ENCODE measurements at places on chromosomes 5 and 9.
A peak's percentile ranks its signal among the peaks of the same experiment; 100 is the strongest.

DNA sequence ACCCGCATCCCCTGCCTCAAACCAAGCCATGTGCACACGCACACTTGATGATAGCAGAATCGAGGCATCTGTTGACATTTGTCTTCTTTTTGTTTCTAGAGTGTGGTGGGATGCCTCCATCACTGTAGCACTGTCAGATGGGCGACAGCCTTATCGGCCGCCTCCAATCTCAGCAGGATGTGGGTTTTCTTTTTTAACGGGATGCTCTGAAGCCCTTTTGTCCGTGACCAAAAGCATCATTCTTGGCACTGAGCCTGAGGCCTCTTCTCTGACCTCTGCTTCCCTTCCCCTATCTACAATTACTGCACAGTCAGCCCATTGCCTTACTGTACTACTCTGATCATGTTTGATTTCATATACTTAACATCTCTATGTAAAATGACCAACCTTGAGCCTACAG lies 78.3 kb downstream of the LMNB1 start:
- no peaks in the 10 kb centered on the region for H3K36me3 ChIP-seq
- H3K27me3 ChIP-seq = no peaks in the 10 kb centered on the region
- DNase-seq = no peak
- H3K4me3 ChIP-seq = no peak overlapping the region

GRCh38 chr9:27065288-27065687 lies 43.7 kb upstream of the TEK start:
- H3K27me3 ChIP-seq = no peaks in the 10 kb centered on the region
- no peak overlapping the region for H3K27ac ChIP-seq
- no peaks in the 10 kb centered on the region for H3K4me1 ChIP-seq
- no peak overlapping the region for H3K4me3 ChIP-seq
- H3K36me3 ChIP-seq = no peaks in the 10 kb centered on the region

GRCh38 chr9:4686112-4686511 lies 6.7 kb downstream of the CDC37L1 start:
- no peak overlapping the region for H3K27ac ChIP-seq
- H3K36me3 ChIP-seq = peaks cover 10% of the 10 kb centered on the region
- no peak overlapping the region for H3K4me3 ChIP-seq
- H3K27me3 ChIP-seq = no peaks in the 10 kb centered on the region
- no peak for DNase-seq

- H3K27me3 ChIP-seq = no peaks in the 10 kb centered on the region
- no peak overlapping the region for H3K4me3 ChIP-seq
- H3K4me1 ChIP-seq = no peaks in the 10 kb centered on the region
- H3K27ac ChIP-seq = no peak overlapping the region
Observed at GRCh38 chr5:89443508-89443907, 560.5 kb upstream of the MEF2C start.

DNA sequence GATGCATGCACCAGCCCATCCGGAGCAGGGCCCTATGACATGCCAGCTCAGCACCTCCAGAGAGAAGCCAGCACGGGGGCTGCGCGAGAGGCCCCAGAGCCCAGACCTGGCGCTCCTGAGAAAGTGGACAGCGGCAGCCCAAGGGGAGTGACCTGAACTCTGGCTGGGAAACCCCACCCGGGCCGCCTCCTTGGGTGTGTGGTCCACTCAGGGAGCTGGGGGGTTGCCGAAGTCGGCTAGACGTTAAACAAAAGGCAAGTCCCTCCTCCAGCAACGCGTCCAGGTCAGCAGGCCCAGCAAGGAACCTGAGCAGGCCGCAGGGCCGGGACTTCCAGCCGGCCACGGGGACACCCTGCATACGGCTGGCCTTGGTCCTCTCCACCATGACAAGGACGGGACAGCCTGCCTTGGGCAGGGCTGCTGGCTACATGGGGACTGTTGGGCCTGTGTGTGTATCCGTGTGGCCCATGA lies 35.7 kb downstream of the NACC2 start:
- H3K4me1 ChIP-seq = peaks cover 7% of the 10 kb centered on the region
- H3K36me3 ChIP-seq = no peaks in the 10 kb centered on the region
- H3K27me3 ChIP-seq = no peaks in the 10 kb centered on the region
- no peak overlapping the region for H3K27ac ChIP-seq

DNA sequence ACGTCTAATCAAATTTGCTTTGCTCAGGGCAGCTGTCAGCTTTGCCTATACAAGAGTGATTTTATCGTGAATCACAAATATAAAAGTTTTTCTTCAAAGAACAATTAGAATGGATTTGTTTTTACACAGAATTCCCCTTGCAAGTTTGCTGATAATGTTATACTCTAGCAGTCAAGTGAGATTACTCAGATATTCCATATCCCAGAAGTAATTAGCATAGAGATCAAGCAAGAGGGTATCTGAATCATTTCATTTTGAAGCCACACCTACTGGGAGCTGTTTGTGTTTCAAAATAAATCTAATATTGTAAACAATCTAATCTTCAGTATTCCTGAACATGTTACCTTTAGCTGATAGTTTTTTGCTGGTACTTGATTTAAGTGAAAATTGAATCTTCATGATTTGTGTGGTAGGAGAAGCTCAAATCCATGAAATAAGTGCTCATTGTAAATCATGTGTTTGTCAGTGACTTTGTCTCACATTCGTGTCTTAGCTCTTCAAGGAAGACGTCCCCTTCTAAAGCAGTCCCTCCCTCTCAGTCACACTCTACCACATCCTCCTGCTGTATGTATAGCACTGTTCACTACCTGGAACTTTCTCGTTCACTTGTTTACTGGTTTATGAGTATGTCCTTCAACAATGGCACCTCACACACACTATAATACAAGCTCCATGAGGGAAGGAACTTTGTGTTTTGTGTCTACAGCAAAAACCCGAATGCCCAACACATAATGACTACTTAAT lies 3.3 kb upstream of the TTC39B start:
- peak overlapping the region; percentile 22 for H3K27ac ChIP-seq
- peaks cover 37% of the 10 kb centered on the region for H3K4me1 ChIP-seq
- no peaks in the 10 kb centered on the region for H3K36me3 ChIP-seq
- peak; percentile 57 for DNase-seq
- H3K27me3 ChIP-seq = no peaks in the 10 kb centered on the region
- H3K4me3 ChIP-seq = no peak overlapping the region

DNA sequence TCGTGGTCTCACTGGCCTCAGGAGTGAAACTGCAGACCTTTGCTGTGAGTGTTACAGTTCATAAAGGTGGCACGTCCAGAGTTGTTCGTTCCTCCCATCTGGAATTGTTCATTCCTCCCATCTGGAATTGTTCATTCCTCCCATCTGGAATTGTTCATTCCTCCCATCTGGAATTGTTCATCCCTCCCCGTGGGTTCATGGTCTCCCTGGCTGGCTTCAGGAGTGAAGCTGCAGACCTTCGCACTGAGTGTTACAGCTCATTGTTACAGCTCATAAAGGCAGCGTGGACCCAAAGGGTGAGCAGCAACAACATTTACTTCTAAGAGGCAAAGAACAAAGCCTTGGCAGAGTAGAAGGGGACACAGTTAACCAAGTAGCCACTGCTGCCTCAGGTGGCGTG lies 69.1 kb downstream of the GCNT1 start:
- H3K27me3 ChIP-seq = no peaks in the 10 kb centered on the region
- H3K4me1 ChIP-seq = no peaks in the 10 kb centered on the region
- no peaks in the 10 kb centered on the region for H3K36me3 ChIP-seq
- DNase-seq = no peak

DNA sequence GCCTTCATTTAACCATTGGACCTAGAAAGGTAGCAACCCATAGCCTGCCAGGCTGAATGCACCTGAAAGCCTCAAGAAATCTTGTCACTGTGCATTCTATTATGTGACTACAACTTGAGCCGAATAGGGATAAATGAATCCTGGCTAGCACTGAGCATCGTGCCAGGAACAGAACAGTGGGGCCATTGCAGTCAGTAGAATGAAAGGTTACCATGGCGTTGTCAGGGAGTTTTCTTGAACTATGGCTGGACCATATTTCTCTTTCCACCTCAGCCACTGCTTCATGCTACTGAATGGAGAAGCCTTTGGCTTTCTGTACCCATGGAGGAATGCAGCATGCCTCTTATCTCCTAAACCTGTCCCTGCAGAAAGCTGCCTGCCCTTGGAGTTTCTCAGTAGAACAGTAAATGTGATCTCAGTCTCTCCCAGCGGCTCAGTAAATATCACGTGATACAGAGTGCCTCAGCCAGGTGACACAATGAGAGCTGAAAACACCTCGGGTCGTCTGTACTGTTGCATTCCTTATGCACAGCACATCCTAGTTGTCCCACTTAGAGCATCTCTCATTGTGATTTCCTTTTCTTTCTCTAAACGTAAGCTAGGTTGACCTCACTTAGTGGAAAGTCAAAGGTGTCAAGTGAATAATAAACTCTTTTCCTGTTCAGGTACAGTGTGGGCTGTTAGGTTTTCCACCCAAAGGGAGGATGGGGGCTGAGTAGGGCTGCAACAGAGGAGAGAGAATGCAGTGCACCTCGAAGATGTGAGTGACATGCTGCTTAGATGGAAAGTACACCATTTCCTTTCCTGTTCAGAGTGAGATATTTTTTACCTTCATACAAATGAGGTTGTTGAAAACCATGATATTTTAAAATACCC lies 115.3 kb downstream of the MACIR start:
- H3K27me3 ChIP-seq = no peaks in the 10 kb centered on the region
- no peak overlapping the region for H3K27ac ChIP-seq
- H3K4me3 ChIP-seq = no peak overlapping the region
- no peak for DNase-seq
- no peaks in the 10 kb centered on the region for H3K36me3 ChIP-seq
- H3K4me1 ChIP-seq = no peaks in the 10 kb centered on the region

DNA sequence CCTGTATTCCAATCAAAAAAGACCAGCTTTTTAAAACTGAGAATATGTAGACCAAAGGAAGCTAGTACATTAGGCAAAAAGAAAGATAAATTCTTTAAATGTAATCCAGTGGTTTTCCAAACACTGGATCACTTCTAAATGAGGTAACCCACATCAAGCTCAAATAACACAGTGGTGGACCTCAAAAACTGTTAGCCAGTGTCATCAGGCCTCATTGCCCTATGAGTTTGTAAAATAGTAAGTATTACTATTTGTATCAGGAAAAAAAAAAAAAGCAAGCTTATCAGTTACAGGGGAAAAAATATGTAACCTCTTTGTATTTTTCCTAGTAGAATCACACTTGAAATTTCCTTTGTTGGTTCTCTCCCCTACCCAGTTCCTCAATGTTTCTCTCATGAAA lies 6.7 kb downstream of the MTX3 start:
- no peak for DNase-seq
- peaks cover 28% of the 10 kb centered on the region for H3K36me3 ChIP-seq
- peaks cover 13% of the 10 kb centered on the region for H3K4me1 ChIP-seq
- no peak overlapping the region for H3K27ac ChIP-seq
- no peaks in the 10 kb centered on the region for H3K27me3 ChIP-seq

- no peak overlapping the region for H3K27ac ChIP-seq
- H3K36me3 ChIP-seq = peaks cover 39% of the 10 kb centered on the region
- peaks cover 21% of the 10 kb centered on the region for H3K4me1 ChIP-seq
- DNase-seq = no peak
- no peaks in the 10 kb centered on the region for H3K27me3 ChIP-seq
Observed at GRCh38 chr5:179839328-179840256, 18.9 kb downstream of the SQSTM1 start.

- H3K4me3 ChIP-seq = no peak overlapping the region
- no peaks in the 10 kb centered on the region for H3K27me3 ChIP-seq
- DNase-seq = no peak
- peaks cover 7% of the 10 kb centered on the region for H3K4me1 ChIP-seq
- no peaks in the 10 kb centered on the region for H3K36me3 ChIP-seq
Observed at GRCh38 chr9:35568196-35568595, 36.9 kb upstream of the TESK1 start.

DNA sequence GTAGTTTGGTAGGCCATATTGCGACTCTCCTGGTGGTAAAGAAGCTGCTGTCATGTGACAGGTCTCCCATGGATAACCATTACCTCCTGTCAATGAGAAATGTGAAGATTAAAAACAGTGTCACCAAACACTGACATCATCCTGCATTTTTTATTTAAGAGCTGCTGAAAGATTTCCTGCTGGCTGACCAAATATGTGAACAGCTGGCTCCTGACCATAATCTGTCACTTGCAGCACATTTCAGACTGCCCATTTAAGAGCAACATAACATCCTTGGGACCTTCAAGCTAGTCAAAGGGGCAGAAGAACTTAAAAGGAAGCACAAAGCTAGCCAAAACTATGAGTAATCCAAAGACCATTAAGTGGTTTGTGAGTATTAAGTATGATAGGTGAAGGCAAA lies 288.0 kb downstream of the IZUMO3 start:
- no peak for DNase-seq
- H3K4me1 ChIP-seq = no peaks in the 10 kb centered on the region
- no peaks in the 10 kb centered on the region for H3K27me3 ChIP-seq
- no peak overlapping the region for H3K4me3 ChIP-seq
- no peaks in the 10 kb centered on the region for H3K36me3 ChIP-seq
- no peak overlapping the region for H3K27ac ChIP-seq

DNA sequence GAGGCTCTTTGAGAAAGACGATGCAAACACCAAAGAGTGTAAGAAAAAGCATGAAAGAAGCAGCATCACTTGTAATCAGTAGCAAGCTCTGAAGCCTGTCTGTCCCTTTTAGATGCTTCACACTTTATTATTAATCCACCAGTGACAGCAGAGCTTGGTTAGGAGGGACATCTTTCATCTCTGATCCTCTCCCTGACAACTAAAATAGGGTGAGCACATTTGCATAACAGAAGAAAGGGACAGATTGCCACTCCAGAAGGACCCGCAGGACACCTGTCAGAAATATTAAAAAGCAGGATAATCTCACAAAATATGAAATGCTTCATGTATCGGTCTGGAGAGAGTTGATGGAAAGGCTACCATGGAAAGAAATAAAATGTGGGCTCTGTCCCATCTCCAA lies 71.4 kb upstream of the MAP1B start:
- no peaks in the 10 kb centered on the region for H3K4me1 ChIP-seq
- H3K36me3 ChIP-seq = no peaks in the 10 kb centered on the region
- no peak overlapping the region for H3K27ac ChIP-seq
- no peak for DNase-seq
- H3K4me3 ChIP-seq = no peak overlapping the region

DNA sequence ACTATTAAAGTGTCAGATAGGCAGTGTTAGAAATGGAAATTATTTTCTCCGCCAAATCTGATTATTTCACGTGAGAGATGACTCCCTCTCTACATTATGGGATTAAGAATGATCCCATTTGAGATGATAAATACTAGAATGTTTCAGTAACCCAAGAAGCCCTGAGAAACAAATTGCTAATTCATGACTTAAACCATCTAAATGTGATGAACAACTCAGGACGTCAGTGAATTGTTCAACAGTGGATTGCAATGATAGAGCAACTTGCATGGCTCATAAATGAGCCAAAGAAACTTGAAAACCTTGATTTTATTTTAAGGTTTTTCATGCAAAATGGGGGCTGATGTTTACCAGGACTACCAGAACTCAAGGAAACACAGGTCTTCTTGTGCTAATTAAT lies 350.5 kb upstream of the WWC1 start:
- no peak overlapping the region for H3K4me3 ChIP-seq
- no peaks in the 10 kb centered on the region for H3K4me1 ChIP-seq
- DNase-seq = no peak
- no peaks in the 10 kb centered on the region for H3K27me3 ChIP-seq
- H3K36me3 ChIP-seq = no peaks in the 10 kb centered on the region
